Activated CD8-positive, alpha-beta memory T cell treated with anti-CD3 and anti-CD28 coated beads for 1 hour (primary cell): ENCODE measurements at places on chromosomes 3 and 15.

DNA sequence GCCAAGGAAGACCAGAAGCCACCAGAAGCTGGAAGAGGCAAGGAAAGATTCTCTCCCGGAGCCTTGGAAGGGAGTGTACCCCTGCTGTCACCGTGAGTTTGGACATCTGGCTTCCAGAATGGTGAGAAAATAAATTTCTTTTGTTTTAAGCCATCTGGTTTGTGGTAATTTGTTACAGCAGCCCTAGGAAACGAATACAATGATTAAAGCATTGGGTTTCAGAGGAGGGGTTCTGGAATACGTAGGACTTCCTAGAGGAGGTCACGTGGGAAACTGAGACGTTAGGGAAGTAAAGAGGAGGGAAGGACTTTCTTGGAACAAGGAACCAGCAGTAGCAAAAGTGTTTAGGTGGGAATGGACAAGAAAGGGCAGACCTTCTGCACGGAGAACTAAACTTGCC is 377.7 kb downstream of the IL20RB start:
- no peak for DNase-seq

DNA sequence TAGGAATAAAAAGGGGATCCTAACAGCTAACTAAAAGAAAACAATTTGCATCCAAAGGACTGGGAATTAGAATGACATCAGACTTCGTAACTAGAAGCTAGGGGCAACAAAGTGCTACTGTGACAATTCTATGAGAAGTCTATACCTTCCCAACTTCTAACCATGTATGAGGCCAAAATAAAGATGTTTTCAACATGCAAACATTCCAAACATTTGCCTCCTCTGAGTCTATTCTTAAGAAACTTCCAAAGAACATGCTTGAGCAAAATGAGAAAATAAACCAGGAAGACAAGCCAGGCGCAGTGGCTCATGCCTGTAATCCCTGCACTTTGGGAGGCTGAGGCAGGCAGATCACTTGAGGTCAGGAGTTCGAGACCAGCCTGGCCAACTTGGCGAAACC is 13.1 kb upstream of the RNF7 start:
- DNase-seq, result no peak

- no peak for DNase-seq
These were observed 238.1 kb downstream of the CPNE4 start for GRCh38 chr3:131796558-131797198.

- no peak for DNase-seq
These were observed 12.8 kb downstream of the GPR176 start for GRCh38 chr15:39907216-39907615.

- no peak for DNase-seq
These were observed 25.7 kb downstream of the AMOTL2 start for GRCh38 chr3:134348524-134348923.

DNA sequence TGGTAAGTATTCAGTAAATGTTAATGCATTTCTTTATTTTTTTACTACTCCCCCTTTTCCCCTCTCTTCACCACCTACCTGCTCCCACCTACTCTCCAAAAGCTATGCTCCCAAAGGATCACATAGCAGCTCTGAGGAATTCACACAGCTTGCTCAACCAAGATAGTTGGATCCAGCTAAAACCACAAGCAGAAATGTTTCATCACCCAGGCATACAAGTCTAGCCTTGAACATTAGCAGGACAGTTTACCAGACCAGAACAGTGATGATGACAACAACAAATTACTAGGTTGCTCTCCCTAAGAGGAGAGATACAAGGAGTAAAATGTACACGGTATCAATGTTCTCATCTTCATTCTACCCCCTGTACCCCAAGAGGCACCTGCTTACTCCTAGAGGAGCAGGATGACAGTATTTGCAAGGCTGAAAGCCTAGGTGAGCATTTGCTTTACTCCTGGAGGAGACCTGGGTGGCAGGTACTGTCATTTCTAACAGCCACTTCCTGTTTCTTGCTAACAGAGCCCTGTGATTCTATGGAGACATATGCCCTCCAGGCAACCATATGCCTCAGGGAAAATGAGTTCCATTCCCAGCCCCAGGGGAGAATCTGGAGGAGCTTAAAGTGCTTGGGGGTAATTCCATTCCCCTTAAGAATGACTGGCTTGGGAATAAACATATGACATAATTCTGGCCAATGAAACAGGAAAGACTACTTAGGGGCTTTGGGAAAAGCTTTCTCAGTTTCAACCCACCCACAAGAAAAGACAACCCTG is 237.5 kb downstream of the NTRK3 start:
- no peak for DNase-seq

- DNase-seq, result no peak
These were observed 2.8 kb downstream of the NISCH start for GRCh38 chr3:52458031-52458760.

GRCh38 chr3:15102836-15103235 is 3.9 kb upstream of the RBSN start:
- DNase-seq, result no peak

DNA sequence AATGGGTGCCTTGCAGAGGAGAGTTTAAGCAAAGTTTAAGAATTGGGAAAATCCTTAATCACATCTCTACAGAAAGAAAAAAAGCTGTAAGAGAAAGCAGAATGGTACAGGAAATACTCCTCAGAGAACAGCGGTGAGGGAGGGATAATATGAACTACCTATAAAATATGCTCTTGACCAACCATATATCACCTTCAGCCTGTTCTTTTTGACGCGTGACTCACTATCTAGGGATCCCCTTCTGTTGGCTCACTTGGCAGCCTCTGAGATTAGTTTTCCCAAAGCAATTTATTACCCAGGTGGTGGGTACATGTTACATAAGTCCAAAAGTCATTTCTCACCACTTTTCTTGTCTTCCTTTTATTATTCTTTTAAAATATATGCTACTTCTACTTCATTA is 97.7 kb downstream of the CNTN6 start:
- no peak for DNase-seq

DNA sequence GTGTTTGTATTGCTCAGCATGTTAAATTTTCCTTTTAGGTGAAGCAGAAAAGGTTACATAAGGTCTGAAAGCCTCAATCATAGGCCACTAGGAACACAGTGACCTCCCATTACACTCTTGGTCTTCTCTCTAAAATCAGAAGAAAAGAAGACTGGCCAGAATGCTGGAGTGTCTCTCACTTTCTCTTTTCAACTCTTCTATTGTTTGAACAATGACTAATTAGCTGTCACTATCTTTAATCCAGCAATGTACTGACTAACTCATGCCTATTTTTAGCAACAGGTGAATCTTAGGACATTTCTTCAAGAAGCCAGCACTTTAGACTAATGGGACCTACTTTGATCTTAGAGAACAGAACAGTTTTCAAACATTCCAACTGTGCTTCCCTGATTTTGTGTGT is 142.8 kb downstream of the TGFBR2 start:
- DNase-seq, result no peak

DNA sequence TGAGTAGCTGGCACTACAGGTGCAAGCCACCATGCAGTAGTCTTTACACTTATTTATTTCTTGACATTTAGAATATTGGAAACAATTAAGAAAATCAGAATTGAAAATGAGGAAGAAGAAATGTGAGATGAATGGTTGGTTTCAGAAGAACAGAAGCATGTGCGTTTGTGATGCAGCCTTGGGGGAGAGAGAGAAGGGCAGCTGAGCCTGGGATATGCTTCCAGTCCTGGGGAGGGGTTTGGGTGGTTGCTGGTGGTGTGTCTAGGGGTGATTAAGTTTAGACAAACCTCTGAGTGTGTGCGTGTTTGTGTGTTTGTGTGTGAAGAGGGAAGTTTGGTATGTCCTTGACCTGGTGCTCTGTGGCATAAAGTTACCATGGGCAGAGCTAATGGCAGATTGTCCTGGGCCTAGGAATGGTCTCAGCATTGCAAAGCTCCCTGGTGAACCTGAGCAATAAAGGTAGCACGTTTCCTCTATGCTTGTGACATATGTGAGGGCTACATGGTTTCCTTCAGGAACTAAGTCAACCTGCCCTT is 35.6 kb downstream of the CTSH start:
- DNase-seq, result no peak

GRCh38 chr3:47989981-47990440 is 26.2 kb downstream of the MAP4 start:
- DNase-seq, result peak; percentile 44

- no peak for DNase-seq
These were observed 10.9 kb upstream of the LXN start for GRCh38 chr3:158683230-158683962.

DNA sequence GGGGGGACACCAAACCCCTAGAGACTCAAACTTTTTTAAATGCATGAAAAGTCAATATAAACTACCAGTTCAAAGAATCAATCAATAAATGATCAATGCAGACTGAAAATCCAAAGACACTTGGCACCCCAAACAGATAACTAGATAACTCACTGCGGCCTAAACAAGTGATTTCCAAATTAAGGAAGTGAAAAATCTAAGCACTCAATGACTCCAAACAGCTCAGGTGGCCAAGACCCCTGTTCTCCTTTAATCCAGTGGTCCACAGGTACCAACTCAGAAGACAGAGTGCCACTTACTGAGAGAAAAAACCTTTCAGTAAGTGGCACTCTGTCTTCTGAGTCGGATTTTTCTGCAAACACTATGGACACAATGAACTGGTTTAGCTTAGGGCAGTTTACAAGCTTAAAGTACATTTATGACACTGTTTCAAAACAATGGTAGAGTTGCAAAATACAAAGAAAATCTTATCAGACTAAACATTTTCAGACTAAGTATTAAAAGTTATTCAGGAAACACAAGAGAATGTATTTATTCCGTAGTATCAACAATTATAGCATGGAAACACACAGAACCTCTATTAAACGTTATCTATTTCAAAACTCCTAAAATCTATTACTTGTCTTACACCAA is 4.7 kb downstream of the DLG1 start:
- no peak for DNase-seq

DNA sequence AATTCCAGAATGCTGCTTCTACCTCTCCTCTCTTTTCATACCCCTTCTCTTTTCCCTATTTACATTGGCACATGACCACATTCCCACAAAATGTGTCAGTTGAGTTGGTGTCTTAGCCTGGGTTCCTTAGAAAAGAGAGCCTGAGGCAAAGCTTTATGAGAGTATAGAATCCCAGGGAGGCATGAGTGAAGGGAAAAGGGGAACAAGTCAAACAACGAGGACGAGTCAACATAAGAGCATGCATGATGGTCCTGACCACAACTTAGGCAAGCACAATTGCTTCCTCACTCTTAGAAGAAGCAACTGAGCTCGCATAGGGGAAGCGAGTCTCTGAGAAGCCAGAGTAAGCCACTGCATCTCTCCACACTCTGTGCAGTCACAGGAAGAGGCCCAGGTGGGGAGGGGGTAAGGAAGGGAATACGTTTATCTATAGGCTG is 15.4 kb upstream of the ZNF774 start:
- no peak for DNase-seq

DNA sequence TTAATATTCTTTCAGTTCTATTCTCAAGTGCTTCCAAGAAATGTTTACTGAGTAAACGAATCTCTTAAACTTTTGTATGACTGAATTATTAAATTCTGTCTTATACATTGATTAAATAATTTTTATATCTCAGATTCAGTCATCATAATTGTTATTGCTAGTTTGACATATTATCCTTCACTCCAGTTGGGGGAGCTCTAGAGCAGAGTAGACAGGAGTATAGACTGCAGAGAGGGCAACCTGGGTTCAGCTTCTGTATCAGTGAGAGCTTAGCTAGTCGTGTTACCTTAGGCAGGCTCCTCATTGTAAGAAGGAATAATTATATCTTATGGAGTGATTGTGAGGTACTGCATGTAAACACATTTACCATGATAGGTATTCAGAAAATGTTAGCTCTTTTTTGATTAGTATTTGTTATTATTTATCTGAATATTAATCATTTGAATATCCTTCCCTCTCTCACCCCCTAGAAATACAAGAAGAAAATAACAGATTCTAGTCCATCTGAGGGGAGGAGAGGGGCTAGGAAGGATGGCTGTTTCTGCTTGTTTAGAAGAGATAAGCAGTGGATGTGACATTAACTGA is 31.0 kb upstream of the ZCWPW2 start:
- DNase-seq, result peak; percentile 1

- DNase-seq, result no peak
These were observed 17.7 kb downstream of the FRMD4B start for GRCh38 chr3:69368129-69368741.

DNA sequence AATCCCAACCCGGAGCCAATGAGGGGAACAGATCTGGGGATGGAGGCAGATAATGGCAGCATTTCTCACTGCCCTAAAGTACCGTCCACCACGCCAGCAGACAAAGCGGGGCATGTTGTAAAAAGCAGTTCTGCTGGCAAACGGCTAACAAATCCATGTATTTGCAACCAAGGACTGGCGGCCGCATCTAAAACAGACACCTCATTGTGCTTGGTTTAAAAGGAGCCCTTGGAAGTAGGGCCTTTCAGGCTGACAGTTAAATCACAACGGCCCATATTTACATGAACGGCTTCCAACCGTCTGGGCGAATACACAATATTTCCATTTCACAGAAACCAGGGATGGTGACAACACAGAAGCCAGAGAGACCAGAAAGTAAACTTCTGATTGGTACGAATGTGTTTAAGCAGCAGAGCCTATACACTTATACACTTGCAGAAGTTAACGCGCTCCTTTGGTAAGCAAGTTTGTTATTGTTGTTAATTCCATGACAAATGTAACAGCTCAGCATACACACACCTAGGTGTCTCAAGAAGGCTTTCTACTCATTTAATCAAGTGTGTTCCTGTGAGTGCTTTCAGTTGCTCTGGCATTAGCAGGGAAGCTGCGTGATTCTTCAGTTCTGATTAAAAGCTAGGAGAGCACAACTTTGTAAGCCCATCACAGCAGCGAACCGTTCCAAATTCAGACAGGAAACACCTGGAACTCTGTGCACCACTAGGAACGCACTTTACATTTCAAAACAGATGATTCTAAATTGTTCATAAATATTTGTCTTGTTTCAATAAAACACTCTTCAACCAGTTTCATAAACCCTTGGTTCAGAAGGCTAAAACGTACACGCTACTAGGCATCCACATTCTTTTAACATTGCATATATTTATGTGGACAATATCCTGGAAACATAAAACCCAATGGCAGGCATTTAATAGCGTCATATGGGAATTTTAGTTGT is 112.9 kb downstream of the PDZRN3 start:
- no peak for DNase-seq

DNA sequence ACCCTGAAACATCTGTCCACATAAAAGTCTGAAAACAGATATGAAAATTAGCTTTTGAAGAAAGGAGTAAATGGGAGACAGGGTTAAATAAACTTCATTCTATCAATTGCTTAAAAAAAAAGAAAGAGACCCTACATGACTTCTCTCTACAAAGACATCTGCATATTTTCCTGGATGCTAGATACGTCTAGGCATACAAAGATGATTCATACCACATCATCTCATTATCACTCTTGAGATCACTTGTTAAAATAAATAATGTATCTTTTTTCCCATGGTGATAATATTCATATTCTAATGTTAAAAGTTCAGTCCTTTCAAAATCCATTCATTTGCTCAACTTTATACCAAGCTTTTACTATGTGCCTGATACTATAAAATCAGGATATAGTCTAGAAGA is 295.8 kb downstream of the MAGI1 start:
- no peak for DNase-seq

DNA sequence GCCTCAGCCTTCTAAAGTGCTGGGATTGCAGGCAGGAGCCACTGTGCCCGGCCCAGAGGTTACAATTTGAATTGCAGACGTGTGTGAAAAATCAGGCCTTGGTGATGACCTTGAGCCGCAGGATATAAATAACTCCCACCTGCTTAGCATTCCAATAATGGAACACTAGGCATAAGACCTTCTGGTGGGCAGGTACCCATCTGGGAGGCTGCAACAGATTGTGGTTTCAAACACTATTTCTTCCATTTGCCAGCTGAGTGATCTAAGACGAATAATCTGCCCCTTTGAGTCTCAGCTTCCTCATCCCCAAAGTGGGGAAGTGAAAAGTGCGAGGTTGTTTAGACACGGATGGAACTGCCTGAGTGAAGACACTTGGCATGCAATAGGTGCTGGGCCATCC is 47.7 kb upstream of the HERC1 start:
- no peak for DNase-seq
